ENCODE measurements at places on chromosomes 5 and 9.

GRCh38 chr9:6106711-6107339, 91.4 kb upstream of the RANBP6 start:
- DNase-seq = peak; percentile 50

GRCh38 chr5:177312649-177313181, 1.0 kb upstream of the MXD3 start:
- peak; percentile 37 for DNase-seq

GRCh38 chr5:178427576-178428197, 162.5 kb downstream of the COL23A1 start:
- no peak for DNase-seq

- no peak for DNase-seq
Measured at GRCh38 chr9:105834404-105834803, 140.1 kb downstream of the TMEM38B start.

DNA sequence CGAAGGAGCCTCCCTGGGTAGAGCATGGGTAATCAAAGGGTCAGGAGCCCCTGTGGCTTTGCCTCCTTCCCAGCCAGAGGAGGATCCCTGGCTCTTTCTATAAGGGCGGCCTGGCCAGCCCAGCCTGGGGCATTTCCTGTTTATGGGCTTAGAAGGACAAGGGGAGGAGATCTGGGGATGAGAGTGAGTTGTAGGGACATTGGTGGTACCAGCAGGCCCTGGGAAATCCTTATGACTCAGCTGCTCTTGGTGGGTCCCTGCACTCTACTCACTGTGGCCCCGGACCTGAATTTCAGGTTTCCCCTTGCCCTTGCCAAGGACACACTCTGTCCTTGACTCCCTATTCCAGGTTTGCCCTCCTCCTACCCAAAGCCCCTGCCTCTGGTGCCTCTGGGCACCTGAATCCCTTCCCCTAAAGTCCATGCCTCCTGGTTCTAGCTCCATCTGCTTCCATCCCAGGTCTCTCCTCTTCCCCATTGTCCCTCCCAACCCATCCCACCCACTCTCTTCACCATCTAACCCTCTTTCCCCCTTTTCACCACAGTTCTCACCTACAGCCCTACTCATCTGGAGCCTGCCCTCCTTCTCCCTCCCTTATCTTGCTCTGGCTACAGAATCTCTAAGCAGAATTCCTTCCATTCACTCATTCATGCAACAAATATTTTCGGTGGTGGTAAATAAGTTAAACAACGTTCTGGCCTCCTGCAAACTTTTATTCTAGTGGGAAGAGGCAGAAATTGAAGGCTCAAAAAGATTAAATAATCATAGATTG, 34.9 kb downstream of the PCDH1 start:
- peak; percentile 40 for DNase-seq

DNA sequence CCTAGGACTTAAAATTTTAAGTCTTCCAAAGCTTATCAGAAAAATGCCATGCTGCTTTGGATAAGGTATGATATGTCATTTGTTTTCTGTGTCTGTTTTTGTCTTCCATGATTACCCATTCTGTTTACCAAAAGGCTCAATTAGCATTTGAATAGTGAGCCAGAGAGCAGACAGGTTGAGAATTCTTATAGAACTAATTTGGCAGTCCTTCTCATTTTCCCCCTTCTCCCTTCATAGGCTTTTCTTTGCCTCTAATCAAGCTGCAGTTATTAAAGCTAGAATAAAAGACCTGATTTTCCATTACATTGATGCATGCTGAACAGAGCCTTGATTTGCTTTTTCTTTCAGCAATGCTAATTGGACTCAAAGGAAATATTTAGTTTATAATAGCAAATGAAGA, 993.0 kb downstream of the MAT2B start:
- no peak for DNase-seq

GRCh38 chr5:76269932-76270610, 133.0 kb upstream of the IQGAP2 start:
- DNase-seq = peak; percentile 83

DNA sequence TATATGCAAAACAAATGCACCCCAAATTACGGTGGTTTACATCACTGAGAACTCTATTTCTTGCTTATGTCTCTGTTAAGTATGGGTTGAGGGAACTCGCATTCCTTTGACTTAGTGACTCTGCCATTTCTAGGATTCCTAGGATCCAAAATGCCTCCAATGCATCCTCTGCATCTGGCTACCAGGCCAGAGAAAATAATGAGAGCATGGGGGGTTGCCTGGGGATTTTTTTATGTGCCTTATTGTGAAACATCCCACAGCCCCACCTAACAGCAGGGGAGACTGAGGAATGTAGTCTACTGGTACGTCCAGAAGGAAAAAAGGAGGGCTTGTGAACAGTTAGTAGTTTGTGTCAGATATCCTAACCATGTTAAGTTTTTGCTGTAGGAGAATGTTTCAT, 466.0 kb upstream of the ARRDC3 start:
- no peak for DNase-seq

- DNase-seq = no peak
Measured at GRCh38 chr9:137429974-137430722, 7.0 kb downstream of the NOXA1 start.

GRCh38 chr9:131485728-131486422, 16.8 kb upstream of the POMT1 start:
- DNase-seq = peak; percentile 25

DNA sequence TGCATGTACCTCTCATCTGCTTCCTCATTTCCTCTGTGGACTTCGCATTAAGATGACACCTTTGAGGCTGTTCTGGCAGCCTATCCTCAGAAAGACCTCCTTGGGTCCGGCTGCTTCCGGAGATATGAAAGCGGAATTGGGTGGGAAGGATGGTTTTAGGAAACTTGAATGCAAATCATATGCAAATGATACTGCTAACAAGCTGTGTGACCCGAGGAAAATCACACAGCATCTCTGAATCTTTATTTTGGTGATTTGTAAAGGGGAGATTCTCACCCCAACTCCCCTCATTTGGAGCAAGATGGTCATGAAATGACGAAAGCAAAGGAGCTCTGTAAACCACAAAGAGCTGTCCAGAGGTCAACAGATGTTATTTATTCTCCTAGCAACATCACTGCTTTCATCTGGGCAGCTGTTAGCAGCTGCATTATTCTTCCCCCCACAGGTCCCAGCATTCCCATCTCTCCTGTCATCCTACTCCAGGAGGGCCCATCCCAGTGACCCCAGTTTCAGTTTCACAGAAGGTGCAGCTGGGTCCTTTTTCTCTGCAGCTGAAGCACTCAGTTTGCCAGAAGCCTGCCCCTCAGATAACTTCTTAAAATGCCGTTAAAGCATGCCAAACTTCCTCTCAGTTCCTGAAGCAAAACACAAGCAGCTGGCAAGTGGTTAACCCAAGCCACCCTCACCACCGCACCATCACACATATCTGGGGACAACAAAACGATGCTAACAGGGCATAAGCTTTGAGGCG, 269.5 kb downstream of the SEC61B start:
- DNase-seq = no peak

DNA sequence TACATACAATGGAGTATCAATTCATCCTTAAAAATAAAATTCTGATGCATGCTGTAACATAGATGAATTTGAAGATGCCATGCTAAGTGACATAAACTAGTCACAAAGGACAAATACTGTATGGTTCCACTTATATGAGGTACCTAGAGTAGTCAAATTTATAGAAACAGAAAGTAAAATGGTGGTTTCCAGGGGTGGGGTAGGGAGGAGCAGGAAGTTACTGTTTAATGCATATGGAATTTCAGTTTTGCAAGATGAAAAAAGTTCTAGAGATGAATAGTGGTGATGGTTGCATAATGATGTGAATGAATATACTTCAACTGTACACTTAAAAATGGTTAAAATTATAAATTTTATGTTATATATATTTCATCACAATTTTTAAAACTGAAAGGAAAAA, 57.3 kb upstream of the FNIP1 start:
- DNase-seq = peak; percentile 71

DNA sequence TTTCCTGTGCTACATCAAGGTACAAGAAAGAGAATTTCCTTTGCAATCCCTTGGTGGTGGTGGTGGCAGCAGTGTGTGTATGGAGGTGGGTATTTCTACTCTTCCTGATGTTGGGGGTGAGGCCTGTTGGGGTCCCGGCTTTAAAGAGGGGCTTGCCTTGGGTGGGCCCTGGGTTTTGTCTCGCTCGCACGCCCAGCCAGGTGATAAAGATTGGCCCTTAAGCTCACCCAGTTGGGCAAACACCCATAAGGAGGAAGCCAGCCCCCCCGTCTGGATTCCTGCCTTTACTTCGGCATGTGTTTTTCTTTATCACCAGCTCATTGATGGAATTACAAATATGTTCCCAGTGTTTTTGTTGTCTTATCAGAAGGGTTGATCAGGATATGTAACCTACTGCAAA, 16.0 kb upstream of the SARDH start:
- no peak for DNase-seq

GRCh38 chr9:128321879-128322403, 306 bp downstream of the TRUB2 start:
- no peak for DNase-seq

DNA sequence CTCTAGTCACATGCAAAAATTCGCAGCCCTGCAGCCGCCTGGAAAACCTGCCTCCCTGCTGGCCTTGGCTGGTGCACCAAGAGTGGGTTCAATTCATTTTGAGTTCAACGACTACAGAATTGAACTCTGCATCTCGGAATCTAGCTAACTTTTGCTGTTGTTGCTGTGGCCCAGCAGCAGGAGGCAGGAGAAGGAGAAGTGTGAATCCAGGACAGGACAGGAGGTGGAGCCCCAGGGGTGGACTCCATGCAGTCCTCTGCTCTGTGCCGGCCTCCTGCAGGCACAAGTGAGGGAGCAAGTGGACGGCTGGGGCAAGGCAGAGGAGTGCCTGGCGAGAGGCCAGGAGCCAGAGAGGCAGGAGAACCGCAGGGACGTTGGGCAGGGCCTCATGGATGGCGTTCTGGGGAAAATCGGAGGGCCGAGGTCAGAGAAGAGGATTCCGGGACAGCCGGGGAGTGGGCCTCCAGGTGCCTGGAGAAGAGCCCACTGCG, 214.2 kb downstream of the FANCC start:
- DNase-seq = no peak

DNA sequence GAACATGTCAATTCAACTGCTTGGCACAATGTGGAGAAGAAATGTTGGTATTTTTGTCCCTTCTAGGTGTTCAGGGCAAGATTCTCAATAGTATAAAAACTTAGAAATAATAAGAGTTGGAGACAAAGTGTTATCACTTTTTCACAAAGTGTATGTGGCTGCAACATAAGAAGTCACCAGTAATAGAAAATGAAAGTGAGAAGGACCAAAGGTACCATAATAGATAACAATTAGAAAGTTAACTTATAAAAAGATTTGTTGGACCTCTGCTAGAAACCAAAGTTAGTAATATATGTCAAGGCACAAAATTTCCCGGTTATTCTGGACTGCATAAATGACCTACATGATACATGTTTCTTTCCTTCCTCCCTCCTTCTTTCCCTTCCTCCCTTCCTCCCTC, 1535.3 kb downstream of the EFNA5 start:
- DNase-seq = no peak

GRCh38 chr5:89282554-89283510, 399.8 kb upstream of the MEF2C start:
- DNase-seq = peak; percentile 89

GRCh38 chr5:61347080-61347479, 15.0 kb downstream of the ZSWIM6 start:
- peak; percentile 38 for DNase-seq

DNA sequence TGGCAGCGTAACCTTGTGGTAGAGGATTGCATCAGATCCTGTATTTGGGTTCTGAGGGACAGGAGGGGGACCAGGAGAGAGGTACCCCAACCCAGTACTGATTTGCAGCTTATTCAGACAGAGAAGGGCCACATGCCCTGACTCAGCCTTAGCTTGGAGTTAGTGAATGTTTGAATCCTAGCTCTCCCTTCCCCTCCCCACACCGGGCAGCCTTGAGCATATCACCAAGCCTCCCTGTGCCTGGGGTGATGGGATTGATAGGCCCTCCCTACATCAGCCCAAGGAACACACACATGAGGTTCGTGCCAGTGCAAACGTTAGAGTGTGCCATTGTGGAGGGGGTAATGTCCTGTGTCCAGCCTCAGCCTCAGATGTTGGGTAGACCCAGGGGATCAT, 71.9 kb downstream of the AMBP start:
- no peak for DNase-seq

GRCh38 chr9:34994260-34994899, 4.8 kb downstream of the DNAJB5 start:
- peak; percentile 75 for DNase-seq

DNA sequence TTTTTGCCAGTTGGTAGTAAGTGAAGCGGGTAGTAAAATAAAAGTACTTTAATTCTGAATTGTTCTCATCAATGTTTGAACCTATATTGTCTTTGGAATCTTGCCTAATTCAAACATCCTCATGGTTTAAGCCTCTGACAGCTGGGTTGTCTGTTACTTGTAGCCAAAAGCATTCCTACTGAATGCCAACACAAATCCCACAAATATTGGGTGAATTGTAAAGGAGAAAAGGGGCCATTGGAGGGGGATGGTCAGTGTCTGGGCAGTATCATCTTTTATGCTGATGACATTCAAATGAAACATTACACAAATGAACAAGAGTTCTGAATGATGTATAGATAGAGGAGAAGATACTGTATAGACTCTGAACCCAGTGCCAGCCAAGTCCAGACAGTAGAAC, 309.5 kb downstream of the OSTF1 start:
- no peak for DNase-seq

- no peak for DNase-seq
Measured at GRCh38 chr9:88476491-88477271, 58.3 kb upstream of the NXNL2 start.

Measured in epithelial cell of esophagus (primary cell).